ENCODE measurements at places on chromosomes 2 and 18.

DNA sequence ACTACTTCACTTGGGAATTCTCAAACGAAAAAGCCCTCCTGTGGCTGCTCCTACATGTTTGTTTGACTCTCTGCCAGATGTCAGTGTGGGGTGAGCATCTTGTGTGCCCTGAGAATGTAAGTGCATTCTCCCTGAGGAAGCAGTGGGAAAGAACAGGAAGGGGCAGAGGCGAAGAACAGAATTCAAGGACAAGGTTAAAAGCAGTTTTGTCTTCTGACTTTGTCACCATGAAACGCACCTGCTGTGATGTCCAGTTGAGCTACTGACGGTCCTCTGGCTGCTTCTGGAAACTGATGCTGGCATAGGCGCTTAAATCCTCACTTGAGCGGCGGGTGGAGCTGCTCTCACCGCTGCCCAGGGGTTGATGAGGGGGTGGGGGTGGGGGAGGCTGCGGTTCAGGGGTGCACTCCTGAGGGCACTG is 4.9 kb downstream of the IRS1 start:
- no peak for DNase-seq

GRCh38 chr2:11530864-11531465 is 2.9 kb upstream of the GREB1 start:
- DNase-seq = no peak

GRCh38 chr18:35247412-35248249 is 6.8 kb downstream of the ZNF397 start:
- DNase-seq = no peak

GRCh38 chr2:148237911-148238310 is 217.0 kb downstream of the MBD5 start:
- DNase-seq = no peak

DNA sequence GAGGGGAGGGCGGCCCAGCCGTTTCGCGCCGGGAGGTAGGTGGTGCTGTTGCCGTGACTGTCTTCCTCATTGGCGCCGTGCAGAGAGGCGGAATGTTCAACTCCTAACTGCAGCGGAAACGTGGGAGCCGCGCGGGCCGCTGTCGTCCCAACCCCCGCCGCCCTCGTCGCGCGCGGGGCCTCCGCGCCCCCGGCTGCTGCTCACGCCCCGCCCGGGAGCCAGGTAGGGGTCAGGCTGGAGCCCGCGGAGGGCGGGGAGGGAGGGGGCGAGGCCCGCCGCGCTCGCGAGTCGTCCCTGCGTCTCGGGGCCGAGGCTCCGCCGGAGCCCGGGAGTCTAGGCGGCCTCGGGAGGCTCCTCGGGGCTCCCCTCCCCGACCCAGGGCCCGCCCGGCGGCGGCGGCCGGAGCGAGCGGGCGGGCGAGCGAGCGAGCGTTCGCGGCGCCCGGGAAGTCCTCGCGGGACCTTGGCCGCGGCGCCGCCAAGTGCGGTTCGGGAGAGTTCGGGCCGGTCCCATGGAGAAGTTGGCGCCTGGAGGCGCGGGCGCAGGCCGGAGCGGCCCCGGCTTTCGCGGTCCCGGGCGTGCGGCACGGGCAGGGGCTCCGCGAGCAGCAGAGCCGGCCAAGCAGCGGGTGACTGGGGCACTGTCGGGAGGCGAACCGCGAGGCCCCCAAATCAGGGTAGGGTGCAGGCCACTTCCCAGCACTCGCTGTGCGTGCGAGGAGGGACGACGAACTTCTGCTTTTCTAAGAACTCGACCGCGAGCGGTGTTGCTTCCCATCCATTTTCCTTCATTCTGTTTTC is at the start of gene MAP3K20:
TSS of gene MAP3K20 (plus strand) at position 66 of the 800 bp plus-strand sequence. CDS start 15,186 bp downstream, outside the sequence.
- no peak for DNase-seq

GRCh38 chr2:54482715-54483114 is 26.6 kb downstream of the SPTBN1 start:
- DNase-seq = no peak

DNA sequence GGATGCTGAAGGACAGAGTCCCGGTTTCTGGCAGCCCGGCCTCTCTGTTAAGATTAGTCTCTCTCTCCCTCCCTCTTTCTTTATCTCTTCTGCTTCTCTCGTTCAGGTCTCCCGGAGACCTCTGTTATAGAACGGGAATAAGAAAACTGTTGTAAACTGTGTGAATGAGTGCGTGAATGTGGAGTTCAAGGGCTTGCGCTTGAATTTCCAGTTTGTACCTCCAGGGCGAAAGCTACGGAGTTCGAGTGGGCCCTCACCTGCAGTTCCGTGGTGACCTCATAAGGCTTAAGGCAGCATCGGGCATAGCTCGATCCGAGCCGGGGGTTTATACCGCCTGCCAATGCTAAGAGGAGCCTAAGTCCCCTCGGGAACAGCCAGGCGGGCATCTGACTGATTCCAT is 26.4 kb downstream of the SKA1 start:
- no peak for DNase-seq

- DNase-seq = no peak
Observed at GRCh38 chr2:101124643-101125366, 26.4 kb downstream of the TBC1D8 start.

DNA sequence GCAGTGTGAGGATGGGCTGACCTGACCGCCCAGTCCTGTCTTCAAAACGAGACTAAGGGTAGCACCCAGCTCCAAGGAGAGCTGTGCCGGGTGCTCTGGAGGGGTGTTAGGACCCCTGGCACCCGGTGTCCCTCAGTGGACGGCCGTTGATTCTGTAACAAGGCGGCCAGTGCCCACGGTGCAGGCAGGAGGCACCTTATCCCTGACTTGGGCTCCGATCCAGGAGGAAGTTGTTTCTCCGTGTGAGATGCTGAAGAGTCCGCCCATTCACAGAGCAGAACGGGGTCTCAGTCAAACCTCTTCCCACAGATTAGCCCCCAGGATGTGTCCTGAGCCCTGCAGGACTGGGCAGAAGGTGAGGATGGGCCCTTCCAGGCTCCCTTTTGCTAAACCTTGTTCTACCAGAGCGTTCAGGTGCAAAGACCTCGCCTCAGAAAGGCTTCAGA is 123.0 kb downstream of the NFATC1 start:
- no peak for DNase-seq

GRCh38 chr18:44241020-44241419 is 439.7 kb upstream of the SETBP1 start:
- DNase-seq = no peak

GRCh38 chr2:242038166-242038927 is 168.8 kb downstream of the RTP5 start:
- no peak for DNase-seq

DNA sequence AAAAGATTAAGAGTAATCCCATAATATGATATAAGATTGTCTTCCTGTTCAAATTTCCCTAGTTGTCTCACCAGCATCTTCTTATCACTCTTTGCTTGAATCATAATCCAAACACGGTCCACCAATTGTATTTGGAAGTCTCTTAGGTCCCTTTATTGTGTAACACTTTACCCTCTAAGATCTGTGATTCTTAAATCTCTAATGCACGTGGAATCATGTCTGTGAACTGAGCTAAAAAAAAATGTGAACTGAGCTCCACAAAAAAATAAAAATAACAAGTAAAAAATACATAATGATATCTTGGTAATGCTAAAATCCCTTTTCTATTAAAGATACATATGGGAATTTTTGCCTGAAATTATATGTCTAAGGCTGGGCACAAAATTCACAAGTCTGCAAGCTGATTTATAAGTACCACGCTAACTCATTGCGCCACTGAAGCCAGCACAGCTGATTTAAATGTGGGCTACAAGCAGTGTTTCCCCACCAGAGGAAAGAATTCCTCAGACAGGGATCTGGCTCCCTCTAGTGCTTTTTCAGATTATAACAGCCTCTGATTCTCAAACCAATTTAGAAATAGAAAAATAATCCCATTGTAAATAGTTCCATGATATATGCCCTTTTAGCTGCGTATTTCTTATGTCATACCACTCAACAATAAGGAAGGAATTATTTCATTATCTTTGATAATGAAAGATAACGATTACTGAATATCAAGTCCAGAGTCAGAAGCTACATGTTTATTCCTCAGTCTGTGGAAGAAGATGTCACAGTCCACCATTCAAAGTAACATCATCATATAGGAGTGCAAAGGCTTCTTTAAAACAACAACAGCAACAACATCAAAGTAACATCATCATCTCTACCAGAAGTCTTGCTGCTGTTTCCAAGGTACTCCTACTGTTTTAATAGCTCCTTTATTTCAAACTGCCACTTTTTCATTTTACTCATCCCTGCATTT is 22.9 kb downstream of the RBM43 start:
- DNase-seq = no peak

GRCh38 chr18:36546876-36547275 is 249.4 kb downstream of the FHOD3 start:
- no peak for DNase-seq

GRCh38 chr2:230053753-230054478 is 14.8 kb downstream of the SLC16A14 start:
- DNase-seq = no peak

DNA sequence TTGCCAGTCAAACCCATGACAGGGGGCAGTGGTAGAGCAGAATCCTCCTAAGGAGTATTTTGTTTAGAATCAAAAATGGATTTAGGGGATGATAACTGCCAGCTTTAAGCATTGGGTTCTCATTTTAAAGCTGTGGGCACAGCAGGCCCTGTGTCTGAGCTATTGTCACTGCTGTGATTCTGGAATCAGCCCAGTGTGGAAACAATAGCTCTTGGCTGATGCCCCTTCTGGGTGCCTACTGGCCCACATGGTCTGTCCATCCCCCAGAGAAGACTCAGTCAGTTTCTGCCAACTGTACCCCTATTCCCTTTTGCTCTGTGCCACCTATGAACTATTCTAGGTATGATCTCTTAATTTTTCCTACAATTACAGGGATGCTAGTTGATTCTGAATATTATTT is 91.7 kb upstream of the LRRTM1 start:
- no peak for DNase-seq

DNA sequence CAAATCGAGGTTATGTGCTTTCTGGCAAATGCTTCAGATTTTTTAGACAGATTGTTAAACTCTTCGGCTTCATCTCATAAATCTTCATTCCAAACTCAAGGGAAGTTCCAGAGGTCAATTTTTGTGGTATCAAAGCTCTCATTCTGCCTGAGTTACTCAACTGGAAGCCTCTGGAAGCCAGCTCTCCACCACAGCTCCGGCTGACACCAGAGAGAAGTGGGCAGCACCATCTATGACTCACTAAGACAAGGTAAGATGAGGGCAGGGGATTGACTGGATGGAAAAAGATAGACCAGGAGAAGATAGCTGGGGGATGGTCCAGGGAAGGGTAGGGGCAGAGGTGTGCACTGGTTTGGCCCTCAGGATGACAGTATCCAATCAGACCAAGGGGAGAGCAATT is 137.3 kb upstream of the HNRNPA3 start:
- no peak for DNase-seq

GRCh38 chr18:78542204-78542603 is 437.4 kb upstream of the SALL3 start:
- no peak for DNase-seq

- no peak for DNase-seq
Observed at GRCh38 chr2:71129902-71130151, 202 bp downstream of the MCEE start.

GRCh38 chr18:45920367-45920766 is 46.8 kb downstream of the EPG5 start:
- DNase-seq = no peak

DNA sequence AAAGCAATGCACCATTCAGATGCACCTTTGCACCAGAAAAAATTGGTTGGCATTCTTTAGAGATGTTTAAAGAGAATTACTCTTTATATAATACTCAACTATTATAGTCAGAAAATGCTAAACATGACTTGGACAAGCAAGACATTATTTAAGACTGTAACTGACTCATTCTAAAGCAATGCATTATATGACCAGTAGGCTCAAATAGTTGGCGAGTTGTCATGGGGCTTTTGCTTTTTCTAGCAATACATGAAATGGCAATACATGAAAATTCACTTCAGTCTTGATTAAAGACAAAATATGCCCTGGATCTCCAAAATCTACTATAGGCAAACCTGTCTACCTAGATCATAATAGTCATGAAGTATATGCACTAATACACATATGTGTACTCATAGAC is 216.9 kb upstream of the VWC2L start:
- no peak for DNase-seq

DNA sequence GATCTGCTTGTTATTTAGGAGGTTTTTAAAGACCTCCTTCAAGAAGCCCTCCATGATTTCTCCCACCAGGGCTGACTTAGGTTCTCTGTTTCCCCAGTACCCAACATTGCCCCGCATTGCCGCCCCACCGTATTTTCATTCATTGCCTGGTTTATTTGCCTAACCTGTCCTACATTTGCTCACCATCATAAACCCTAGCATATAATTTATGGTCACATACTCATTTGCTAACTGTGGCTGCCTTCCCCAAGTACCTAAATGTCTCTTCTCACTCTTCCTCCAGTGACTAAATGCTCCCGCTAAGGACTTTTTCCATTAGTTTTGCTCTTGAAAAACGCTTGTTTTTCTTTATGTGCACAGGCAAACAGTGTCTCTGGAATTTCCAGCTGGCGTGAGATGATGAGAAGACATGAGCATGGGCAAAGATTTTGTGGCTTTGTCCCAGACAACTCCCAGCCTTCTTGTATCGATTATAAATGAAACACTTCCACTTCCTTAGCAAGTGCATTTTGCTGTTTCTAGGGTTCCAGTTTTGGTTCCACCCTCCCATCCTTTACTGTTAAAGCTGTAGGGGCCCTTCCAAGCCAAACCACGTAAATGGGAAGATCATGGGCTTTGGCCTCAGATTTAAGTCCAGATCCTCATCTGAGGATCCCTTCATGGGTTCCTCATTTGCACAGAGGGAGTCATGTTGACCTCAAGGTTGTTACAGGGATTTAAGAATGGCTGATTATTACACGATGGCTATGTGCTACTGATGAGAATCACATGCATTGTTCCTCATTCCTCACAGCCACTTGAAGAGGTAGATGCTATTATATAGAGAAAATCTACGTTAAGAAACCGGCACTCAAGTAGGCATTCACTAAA is 21.0 kb upstream of the ARMC9 start:
- no peak for DNase-seq

- DNase-seq = no peak
Observed at GRCh38 chr18:68148863-68149262, 566.0 kb downstream of the TMX3 start.

- DNase-seq = no peak
Observed at GRCh38 chr18:8610459-8610851, 1.2 kb downstream of the RAB12 start.

- no peak for DNase-seq
Observed at GRCh38 chr2:144510294-144510991, 9.5 kb downstream of the ZEB2 start.

DNA sequence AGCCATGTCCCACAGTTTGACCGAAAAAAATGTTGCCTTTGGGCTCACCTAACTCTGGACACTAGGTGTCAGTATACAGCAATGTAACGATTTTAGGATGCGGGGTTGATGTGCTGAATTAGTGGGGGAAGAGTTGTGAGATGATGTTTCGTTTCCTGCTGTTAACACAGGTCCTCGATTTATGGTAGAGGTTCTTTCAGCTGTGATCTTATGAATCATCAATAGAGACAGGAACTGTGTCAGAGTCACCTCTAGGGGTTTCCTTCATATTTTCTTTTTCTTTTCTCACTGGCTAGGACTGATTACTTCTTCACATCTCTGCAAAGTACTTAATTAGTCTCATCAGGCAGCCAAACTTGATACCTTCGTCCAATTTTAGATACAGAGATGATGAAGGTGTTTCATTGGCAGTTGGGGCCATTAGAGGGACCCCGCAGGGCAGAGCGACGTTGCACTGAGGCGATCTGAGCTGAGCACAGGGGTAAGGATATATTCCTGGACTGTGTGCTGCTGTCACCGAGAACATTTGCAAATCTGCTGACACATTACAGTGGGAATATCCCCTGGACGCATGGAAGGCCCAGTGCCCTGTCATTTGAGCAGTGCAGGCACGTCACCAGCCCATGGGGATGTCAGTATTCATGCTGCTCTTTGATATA is 10.2 kb upstream of the MMADHC start:
- DNase-seq = peak; percentile 51

GRCh38 chr2:57891086-57891712 is 155.4 kb upstream of the VRK2 start:
- no peak for DNase-seq
